ENCODE measurements at places on chromosomes 3 and 15.

GRCh38 chr15:49273734-49274318, 103.8 kb downstream of the GALK2 start:
- DNase-seq: no peak

DNA sequence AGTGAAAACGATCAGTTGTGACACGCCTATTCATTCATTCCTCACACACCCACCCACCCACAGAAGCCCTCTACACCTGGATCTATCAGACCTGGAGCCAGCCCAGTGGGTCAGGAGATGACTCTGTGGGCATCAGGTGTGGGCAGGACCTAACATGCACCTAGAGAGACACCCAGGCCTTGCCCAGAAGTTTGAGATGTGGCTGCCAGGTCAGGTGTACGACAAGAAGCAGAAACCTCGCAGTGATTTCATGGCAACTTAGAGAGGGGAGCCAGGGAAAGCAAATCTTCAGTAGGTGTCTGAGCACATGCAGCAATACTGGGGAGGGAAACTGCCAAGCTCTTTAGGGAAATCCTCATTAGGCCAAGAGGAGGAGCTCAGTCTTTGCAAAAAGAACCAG, 264.7 kb upstream of the ROPN1 start:
- DNase-seq: no peak

DNA sequence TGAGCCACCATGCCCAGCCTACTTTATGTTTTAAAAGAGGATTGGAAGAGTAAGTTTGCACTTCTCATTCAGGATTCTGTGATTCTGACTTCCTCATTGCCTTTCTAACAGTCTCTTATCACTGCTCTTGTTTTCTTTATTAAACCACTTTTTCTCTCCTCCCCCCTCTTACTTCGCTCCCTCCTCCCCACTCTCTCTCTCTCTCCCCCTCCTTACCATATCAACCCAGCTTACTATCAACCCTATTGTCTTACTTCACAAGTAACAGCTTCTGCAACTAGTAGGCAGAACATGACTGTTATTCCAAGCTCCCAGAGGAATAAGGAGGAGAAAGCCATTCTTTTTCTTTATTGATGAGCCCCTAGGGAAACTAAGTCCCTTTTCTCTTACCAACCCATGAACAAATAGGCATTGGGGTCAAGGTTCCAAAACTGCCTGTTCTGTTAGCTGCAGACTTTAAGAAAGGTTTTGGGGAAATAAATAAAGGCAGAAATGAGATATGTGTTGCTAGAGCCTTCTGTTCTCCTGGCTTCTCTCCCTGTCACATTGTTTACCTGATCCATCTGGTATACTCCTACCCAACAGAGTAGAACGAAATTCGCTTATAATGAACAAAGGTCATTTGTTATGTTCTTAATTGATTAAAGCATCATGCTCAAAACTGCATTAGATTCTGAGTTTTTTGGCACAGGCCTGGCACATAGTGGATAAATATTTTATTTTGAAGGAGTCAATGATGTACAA, 56.4 kb upstream of the RASGRP1 start:
- DNase-seq: no peak

DNA sequence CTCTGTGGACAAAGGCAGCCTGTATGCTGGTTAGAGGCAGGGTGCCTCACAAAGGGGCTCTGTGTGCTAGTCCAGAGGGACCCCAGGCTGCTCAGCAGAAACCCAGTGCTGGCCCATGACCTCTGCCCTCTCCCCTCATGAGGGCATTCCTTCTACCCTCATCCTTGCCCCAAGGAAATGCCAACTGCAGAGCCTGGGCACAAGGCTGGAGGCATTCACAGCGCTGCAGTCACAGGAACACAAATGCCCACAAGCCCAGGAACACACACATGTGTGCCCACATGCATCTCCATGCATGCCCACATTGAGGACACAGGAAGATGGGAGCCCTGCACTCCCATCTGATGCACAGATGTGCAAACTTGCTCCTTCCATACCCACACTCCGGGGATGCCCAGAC, 3.8 kb downstream of the INKA1 start:
- DNase-seq: no peak

DNA sequence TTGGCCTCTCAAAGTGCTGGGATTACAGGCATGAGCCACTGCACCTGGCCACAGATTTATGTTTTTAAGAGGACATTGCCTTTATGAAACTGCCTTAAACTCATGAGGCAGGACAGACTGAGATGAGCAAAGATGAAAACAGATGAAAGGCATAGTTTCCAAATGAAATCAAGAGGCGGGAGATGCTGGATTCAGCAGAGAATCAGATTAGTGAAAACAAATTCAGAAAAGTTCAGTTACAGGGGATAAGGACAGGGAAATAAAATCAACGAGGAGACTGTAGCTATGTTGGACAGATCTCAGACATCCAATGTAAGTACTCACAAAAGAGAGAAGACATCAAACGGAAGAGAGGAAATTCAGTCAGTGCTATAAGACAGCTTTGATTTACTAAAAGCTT, 68.1 kb downstream of the ADAMTSL3 start:
- DNase-seq: no peak
